ENCODE measurements at places on chromosomes 6 and 20.

- no peak for DNase-seq
Measured at GRCh38 chr20:16612706-16613105, 39.5 kb upstream of the KIF16B start.

GRCh38 chr6:79377047-79377446 lies 142.6 kb upstream of the HMGN3 start:
- no peak for DNase-seq

GRCh38 chr20:13401596-13401995 lies 180.5 kb downstream of the ISM1 start:
- no peak for DNase-seq

DNA sequence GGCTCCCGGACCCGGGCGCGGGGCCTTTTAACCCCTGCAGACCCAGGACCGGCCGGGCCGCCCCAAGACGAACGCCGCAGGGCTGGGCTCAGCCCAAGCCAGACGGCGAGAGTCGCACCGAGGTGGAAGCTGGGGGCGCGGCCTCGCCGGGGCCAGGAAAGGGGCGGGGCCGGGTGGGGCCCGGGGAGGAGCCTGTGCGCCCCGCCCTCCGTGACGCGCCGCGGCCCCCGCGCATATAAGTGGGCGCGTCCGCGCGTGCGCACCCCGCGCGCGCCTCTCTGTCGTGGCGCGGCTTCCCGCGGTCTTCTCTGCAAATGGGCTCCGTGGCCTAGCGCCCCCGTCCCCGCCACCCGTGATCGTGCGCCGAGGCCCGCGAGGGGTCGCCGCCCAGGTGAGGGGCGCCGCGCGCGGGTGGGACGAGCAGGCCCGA lies at the start of gene PPDPF:
Gene PPDPF (plus strand): TSS at position 262 of the 430 bp plus-strand sequence. CDS start 544 bp downstream, outside the sequence.
- peak; percentile 79 for DNase-seq

DNA sequence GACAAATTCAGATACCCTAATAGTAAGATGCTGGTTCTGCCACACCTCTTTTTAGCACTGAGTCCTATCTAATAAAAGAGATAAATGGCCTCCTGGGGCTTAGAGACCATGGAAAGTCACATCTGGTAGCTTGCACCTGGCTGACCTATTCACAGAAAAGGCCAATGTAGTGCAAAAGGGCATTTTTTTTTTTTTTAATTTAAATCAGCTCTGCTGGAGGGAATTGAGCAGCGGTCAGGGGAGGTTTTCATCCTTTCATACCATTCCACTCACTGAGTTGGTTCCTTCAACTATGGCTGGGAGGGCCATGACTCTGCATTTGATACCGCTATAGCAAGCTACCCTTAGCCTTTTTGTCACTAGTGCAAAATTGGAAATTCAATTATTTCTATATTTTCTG lies 20.1 kb upstream of the HS3ST5 start:
- DNase-seq: no peak

DNA sequence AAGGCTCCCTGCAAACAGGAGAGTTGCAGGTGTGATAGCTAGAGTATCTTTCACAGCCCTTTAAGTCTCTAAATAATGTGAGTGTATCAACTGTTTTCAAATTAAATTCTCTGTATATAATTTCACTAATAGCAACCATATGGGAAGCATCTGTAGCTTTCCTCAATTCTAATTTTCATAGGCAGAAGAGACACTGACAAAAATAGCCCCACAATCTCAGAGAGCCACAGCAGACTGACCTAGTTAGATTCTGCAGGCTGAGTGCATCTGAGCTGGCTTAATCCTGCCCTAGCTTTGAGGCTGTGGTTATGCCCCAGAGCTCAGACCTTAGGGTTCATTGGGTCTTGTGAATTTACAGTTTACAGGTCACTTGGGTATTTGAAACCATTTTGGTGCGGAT lies 63.9 kb downstream of the MAP7 start:
- DNase-seq: no peak

DNA sequence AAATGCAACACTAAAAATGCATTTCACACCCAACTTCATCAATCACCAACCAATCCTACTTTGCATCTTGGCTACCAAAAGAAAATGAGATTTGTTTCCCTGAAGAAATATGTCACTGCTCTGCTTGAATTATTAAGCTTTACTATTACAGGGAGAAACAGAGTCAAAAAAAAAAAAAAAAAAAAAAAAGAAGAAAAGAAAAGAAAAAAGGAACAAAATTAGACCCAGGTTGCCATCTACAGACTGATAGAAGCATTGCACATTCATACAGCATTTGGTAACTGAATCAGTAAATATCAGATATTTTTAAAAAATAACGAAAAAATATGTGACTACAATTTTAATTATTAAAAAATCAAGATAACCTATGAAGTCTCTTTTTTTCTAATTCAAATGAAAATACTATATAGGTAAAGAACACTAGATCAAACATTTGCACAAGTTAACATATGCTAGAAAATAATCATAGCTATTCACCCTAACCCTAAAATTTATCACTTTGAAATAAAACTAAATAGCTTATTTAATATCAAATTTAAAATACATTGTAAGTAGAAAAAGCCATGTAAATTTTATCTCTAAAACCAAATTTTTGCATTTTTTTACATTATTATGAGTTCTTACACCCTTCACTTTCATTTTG lies 83.3 kb downstream of the DCDC2 start:
- DNase-seq: no peak

GRCh38 chr20:63085151-63085861 lies 78.5 kb upstream of the BHLHE23 start:
- no peak for DNase-seq

DNA sequence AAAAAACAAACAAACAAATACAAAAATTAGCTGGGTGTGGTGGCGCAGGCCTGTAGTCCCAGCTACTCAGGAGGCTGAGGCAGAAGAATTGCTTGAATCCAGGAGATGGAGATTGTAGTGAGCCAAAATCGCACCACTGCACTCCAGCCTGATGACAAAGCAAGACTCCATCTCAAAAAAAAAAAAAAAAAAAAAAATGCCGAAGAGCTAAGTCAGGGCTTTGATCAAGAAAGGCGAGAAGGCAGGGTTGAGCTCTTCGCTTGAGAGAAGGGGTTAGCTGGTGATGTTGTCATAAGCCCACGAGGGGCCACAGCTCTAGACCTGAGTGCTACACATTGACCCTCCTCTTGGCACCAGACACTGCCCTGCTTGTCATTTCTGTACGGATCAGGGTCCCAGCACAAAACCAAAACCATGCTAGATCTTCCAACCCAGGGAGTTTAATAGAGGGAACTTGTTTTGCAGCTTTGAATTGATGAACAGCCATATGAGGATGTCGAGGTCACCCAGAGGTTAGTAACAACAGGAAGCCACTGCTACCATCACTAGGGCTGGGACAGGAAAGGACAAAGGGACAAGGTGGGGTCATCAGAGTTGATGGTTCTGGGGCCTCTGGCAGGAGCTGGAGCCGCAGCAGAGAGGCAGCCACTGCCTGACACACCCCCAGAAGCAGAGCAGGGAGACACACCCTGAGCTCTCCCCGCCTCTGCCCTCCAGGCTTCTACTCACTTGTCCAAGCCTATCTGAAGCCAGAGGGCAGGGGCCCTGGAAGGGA lies 122.7 kb downstream of the SNX5 start:
- no peak for DNase-seq

DNA sequence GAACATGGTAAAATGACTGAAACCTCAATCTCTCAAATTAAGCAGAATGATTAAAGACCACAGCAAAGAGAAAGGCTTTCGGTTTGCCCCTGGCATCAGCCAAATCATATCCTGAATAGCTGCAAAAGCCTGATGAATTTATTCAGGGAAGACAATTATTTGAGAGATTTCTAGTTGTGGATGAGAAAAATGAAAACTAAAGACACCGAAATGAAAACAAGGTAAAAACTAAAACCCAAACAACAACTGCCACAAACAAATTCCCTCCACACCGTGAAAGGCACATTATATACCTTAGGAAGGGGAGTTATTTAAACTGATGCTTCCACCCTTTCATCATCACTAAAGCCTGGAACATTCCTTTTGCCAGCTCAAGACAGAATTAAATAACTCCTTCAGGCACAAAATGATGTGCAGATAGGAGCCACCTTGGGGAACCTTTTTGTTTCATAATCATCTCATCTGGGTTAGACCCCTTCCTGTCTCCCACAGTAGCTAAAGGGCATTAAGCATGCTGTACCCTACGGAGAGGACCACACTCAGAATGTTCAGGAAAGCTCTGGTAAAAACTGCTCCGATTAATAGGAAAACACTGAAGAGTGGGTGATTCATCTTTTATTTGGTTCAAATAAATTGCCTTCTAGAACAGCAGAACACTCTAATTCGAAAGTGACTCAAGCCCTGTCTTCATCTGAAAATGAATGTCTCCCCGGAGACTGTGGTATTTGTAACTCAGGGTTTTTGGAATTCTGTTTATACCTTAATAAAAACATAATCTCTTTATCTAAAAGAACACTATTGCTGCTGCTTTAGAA lies 9.1 kb upstream of the ANKRD60 start:
- no peak for DNase-seq

DNA sequence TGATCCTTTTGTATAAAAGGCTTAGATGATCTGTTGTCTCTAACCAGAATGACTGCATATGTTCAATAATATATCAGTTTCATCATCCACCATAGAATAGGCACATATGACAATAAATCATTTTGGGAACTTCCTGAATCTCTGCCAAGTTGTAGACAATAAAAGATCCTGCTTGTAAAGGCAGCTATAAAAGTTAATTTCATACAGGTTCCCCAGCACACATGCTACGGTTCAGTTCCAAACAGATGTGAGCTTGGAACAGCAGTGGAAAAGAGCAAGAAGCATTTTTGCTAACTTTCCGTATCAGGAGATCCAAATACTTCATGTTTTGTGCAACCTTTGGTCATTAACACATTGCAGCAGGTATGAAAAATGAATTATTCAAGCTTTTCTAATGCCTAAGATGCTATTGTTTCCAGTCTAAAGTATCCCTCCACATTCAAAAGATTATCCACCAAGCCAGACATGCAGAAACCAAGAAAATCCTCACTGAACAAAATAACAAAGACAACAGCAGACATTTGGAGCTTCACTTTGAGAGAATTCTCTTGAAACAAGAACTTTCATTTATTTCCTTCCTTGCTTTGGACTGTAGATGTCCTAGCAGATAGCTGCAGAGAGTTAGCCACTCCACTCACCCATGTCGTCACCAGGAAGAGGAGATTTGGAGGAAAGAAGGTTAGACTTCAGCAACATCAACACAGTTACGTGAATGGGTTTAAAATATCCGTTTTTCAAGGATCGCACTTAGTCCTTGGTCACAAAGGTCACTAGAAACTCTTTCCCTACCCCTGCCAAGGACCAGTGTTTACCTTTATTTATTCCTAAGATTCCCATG lies 453.5 kb upstream of the JARID2 start:
- no peak for DNase-seq

- no peak for DNase-seq
Measured at GRCh38 chr20:41330343-41330720, 10.3 kb upstream of the LPIN3 start.

DNA sequence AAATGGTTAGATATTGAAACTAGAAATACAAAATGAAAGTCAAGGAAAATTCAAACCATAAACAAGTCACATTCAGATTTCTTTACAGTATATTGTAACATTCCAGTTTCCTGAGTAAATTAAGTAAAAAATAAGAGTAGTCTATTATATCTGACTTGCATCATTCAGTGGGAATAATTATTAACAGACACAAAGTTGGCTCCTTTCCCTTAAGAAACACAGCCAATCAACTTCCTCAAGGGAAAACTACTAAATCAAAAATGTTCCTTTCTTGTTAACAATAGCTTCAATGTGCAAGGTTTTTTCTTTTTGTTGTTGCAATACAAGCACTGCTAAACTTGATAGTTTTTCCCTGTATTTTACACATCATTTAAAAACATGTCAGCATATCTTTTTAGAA lies 33.2 kb downstream of the DNAAF9 start:
- DNase-seq: no peak
